ENCODE measurements at places on chromosomes 3 and 15.

- DNase-seq, result no peak
Observed at GRCh38 chr3:98972720-98973119, 71.2 kb upstream of the DCBLD2 start.

GRCh38 chr15:72774696-72775383 is 8.7 kb downstream of the ADPGK start:
- no peak for DNase-seq

DNA sequence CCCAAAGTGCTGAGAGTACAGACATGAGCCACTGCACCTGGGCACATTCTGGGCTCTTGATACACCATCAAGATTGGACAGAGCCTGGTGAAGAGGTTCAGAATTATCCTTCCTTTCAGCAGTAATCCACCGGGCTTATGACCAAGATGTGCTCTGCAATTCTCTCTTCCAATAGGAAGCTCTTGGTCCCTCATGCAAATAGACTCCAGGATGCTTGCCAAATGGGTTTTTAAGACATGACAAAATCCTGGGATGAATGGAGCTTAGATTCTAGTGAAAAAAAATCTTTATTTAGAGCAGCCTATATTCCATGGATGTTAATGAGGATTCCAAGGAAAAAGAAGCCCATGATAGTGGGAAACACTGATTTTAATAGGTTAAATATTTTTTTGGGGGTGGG is 119.1 kb downstream of the SV2B start:
- DNase-seq, result no peak

DNA sequence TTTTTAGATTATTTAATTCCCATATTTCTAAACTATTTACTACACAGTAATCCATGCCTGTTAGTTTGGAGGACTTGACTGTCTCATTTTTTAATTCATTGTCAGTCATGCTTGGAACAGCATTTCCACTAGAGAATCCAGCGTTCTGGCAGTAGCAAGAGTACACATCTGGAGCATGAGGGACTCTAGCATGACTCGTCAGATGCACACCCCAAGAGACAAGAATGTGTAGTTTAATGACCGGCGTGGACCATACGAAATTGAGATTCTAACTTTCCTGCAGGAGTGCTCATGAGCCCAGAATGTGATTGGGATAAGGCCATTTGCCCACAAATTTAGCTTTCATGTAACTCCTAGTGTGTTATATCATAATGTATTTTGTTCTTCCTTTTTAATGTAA is 48.9 kb downstream of the ASB7 start:
- DNase-seq, result no peak

DNA sequence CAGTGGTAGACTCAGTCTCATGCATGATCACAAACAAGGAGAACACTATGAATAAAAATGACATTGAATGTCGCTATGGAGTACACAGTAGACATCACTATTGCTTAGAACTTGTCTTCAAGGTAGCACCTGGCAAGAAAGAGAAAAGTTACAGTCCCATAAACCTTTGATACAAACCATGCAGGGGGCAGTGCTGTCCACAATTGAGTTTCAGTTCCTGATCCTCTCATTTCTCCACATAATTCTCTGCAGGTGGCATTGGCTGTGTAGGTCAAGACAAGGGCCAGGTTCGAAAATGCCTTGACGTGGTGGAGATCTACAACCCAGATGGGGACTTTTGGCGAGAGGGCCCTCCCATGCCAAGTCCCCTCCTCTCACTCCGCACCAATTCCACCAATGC is 47.9 kb downstream of the KBTBD12 start:
- no peak for DNase-seq

DNA sequence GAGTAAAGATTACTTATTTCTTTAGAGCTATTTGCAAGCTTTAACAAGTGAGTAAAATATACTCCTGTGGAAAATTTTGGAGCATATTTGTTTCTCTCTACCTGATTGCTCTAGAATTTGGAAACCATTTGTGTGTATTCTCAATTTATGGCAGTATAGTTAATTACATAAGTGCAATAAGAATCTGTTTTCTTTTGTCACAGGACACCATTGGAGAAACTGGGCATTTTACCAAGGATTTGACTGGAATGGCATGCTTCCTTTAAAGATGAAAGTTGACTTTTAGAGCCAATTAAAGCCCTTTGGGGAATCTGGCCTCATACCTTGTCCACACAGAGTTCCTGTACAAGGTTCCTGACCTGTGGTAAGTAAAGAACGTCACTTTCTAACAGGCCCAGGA is 38.4 kb downstream of the PAQR5 start:
- DNase-seq, result no peak

DNA sequence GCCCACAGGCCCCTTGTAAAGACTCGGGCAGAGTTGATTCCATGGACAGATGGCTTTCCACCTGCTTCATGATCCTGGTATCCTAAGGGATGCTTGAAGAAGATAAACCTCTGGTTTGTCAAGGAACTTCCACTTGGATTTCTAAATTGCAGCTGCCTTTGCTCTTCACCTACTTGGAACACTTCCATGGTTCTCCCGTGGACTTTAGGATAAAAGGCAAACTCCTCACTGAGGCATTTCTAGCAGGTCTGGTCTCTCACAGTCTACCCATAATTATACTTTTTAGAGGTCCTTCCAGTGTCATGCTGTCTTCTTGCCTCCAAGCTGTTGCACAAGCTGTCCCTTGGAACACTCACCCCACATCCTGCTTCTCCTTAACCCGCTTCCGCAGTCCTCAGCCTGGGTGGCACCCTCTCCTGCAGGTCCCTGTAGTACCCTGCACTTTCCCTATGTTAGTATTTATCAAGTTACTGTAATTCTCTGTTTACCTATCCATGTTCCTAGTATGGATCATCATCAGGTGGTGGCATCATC is 12.7 kb downstream of the TLNRD1 start:
- no peak for DNase-seq

GRCh38 chr15:31369727-31370126 is 43.1 kb downstream of the KLF13 start:
- no peak for DNase-seq

- DNase-seq, result no peak
Observed at GRCh38 chr3:108804966-108805365, 17.6 kb upstream of the TRAT1 start.

DNA sequence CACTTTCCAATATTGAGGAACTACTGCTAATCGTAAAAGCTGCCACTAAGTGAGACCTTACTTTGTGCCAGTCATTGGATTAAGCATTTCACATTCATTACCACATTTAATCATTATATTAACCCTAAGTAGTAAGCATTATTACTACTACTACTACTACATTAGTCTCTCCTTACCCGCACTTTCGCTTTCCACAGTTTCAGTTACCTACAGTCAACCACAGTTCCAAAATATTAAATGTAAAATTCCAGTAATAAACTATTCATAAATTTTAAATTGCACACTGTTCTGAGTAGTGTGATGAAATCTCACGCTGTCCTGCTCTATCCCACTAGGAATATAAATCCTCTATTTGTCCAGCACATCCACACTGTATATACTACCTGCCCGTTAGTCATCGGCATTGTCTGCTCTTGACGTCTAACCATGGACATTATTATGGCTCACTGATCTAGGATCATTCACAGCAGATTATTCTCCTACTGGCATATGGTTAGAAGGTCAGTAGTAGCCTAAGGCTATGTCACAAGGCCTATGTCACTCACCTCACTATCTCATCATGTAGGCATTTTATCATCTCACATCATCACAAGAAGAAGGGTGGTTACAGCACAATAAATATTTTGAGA is 121.1 kb downstream of the GSK3B start:
- DNase-seq, result no peak

DNA sequence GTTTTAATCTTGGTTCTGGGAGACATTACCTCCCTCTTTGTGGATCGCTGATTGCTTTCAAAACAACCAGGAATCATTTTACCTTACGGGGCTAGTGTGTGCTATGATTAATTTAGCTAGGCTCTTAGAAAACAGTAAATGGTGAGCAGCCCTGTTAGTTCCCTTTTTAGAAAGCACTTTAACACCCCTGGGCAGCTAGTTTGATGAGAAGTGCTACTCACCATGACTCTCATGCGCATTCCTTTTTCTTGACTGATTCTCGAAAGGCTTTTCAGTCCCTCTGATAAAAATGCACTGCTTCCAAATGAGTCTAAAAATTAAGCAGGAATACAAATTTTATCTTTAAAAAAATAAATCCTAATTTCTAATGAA is 75.3 kb upstream of the LEKR1 start:
- no peak for DNase-seq

GRCh38 chr3:37943126-37943525 is 47.5 kb upstream of the VILL start:
- DNase-seq, result no peak

GRCh38 chr3:81433675-81434074 is 327.8 kb downstream of the GBE1 start:
- no peak for DNase-seq

- DNase-seq, result no peak
Observed at GRCh38 chr3:51954713-51955112, 468 bp upstream of the GPR62 start.

Data from stimulated activated CD8-positive, alpha-beta memory T cell treated with anti-CD3 and anti-CD28 coated beads, Interleukin-12 subunit alpha, Interleukin-12 subunit beta, amount 100 ng/mL, for 1 hour (primary cell).